ENCODE measurements at places on chromosomes 2 and 18. TPM values are rescaled to one million over a fixed set of nuclear protein-coding genes. Genes with fewer than 3 reads are reported as not detected.

DNA sequence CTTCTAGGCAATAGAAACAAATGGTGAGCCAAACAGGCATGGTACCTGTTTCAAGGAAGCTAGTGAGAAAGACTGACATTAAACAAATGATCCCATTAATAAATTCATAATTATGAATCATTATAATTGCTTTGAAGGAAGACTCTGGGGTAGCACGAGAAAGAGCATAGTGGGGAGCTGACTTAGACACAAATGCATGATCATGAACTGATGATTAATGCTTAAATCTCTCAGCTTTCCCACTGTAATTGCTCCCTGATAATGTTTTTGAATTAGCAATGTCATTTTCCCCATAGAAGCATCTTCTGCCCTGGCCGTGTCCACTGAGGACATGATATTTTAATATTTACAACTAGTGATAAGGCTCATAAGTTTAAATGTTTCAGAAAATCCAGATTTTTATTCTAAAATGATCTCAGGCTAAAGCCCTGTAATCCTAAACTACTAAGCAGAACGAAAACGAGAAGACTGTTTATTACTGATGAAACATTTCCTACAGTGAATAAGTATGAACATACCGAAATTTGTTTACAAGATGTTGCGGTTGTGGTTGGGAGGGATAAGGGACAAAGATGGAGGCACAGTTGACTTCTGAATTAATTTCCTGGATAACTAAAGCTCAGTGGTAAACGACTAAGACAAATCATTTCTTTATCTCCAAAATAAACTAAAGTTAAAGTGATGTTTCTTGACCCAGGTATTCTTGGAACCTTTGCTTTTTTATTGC, 47.3 kb upstream of the TACR1 start:
- DNase-seq: no peak
- H3K4me3 ChIP-seq: no peak overlapping the region
- H3K4me1 ChIP-seq: no peaks in the 10 kb centered on the region

DNA sequence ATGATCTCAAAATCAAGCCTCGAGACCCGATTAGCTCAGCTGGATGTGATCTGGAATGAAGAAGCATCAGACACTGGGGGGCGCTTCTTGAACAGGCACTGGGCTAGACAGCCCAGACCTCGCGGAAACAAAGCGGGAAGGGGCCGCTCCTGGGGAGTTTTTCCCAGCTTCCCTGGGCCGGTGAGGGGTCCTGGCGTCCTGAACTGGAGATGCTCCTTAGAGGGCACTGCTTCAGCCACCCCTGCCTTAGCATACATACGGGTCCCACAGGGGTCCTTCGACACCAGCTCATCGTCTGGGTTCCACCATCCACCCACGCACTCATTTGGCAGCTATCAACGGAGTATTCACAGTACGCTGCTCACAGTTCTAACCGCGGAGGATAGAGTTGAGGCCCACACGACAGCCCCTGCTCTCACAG, 146.7 kb downstream of the TSN start:
- no peak for DNase-seq
- H3K4me1 ChIP-seq: peaks cover 7% of the 10 kb centered on the region
- H3K27ac ChIP-seq: peak overlapping the region; percentile 41
- H3K36me3 ChIP-seq: no peaks in the 10 kb centered on the region

DNA sequence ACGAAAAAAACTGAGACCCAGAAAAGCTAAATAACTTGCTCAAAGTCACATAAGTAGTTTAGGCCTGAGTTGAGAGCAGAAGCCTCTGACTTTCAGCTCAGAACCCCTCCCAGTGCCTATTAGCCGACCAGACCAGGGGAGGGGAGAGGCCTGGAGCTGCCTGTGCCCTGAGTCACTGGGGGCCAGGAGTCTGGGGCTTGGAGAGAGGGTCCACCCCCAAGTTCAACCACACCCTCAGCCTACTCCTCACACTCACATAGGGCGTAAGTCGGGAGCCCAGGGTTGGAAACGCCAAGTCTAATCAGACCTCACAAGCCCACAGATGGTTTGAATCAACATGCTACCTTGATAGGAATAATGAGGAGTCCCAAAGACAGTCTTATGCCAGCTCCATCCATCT, 12.6 kb upstream of the PKDCC start:
- no peak overlapping the region for H3K27ac ChIP-seq
- peaks cover 15% of the 10 kb centered on the region for H3K27me3 ChIP-seq
- DNase-seq: no peak
- no peaks in the 10 kb centered on the region for H3K4me1 ChIP-seq

DNA sequence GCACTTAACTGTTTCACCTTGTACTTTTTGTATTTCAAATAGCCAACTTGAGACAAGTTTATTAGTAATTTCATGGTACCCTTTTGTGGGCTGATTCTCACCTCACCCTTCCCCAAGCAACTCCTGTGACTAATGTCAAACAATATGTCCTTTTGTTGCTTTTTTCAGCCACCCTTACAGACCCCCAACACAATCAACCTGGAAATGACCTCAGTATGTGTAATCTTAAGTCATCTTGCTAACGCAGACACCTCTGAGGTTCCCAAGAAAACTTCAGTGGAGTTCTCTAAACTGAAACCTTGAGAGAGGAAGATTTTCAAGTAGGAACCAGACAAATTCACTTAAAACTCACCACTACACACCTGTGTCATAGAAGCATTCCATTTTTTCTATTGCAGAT, 69.5 kb downstream of the KYNU start:
- H3K27me3 ChIP-seq: no peaks in the 10 kb centered on the region
- no peak overlapping the region for H3K27ac ChIP-seq
- peaks cover 9% of the 10 kb centered on the region for H3K4me1 ChIP-seq
- no peak for DNase-seq

The SH2D6 gene
- not detected for total RNA-seq

GRCh38 chr2:117858892-117859531, 44.5 kb downstream of the DDX18 start:
- H3K36me3 ChIP-seq: no peaks in the 10 kb centered on the region
- no peaks in the 10 kb centered on the region for H3K27me3 ChIP-seq
- no peak for DNase-seq
- no peak overlapping the region for H3K4me3 ChIP-seq

DNA sequence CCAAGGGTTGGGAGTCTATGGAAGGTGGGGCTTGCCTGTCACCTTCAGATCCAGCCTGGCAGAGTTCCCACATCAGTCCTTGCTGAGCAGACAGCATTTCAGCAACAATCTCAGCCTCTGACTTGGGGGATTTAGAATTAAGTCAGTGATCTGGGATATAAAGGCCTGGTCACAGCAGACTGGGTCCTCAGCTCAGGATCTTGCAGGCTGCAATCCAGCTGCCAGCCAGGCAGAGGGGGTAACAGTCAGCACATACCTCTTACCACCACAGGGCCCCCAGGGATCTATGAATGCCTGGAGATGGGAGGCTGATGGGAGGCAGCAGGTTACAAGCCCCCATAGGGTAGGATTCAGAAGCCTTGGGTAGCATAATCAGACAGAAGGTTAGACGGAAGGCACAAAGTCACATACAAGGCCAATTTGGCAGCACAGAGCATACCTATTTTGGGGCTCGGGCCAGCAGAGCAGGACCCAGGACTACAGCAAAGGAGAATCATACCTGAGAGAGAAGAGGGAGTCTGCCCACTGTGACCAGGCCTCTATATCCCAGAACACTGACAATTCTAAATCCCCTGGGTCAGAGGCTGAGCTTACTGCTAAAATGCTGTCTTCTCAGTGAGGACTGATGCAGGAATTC, 163.5 kb downstream of the MTCL1 start:
- DNase-seq: no peak

GRCh38 chr2:30775833-30776232, 31.4 kb downstream of the CAPN13 start:
- no peaks in the 10 kb centered on the region for H3K4me1 ChIP-seq
- H3K27me3 ChIP-seq: peaks cover 3% of the 10 kb centered on the region
- H3K4me3 ChIP-seq: no peak overlapping the region
- no peaks in the 10 kb centered on the region for H3K36me3 ChIP-seq
- no peak for DNase-seq
- H3K27ac ChIP-seq: no peak overlapping the region

The HTR2B gene
- total RNA-seq: 5.3 TPM

DNA sequence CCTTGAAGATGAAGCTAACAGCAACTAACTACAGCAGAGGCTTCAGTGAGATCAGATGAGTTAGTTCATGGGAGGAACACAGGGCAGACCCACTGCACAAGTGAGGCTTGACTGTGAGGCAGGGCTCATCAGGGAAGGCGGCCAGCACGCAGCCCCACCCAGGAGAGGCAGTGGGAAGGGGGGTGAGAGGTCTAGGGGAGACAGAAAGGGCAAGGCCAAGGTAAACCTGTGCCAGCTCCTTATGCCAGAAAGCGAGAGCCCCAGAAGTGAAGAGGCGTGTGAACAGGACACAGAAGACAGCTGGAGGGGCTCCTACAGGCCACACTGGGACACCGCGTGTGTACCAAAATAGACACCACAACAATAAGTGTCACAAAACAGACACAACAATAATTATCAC, 48.6 kb downstream of the ANO7 start:
- peaks cover 91% of the 10 kb centered on the region for H3K36me3 ChIP-seq
- peak; percentile 57 for DNase-seq
- H3K4me3 ChIP-seq: no peak overlapping the region
- no peaks in the 10 kb centered on the region for H3K4me1 ChIP-seq

The CYP26B1 gene
- total RNA-seq: under 0.01 TPM

DNA sequence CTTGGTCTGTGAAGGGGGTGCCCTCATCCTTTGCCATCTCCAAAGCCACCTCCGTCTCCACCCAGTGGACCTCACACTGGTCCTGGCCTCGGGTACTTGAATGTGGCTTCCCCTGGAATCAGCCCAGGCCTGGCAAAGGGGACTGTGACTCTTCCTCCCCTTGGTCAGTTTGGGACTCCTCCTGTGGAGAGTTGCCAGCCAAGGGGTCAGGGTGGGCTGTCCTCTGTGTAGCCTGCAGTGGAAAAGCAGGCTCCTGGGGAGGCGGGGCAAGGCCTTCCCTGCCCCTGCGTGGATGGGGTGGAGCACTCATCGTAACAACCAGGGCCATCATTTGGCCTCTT, 59.8 kb downstream of the INHBB start:
- no peaks in the 10 kb centered on the region for H3K4me1 ChIP-seq
- H3K27ac ChIP-seq: no peak overlapping the region

DNA sequence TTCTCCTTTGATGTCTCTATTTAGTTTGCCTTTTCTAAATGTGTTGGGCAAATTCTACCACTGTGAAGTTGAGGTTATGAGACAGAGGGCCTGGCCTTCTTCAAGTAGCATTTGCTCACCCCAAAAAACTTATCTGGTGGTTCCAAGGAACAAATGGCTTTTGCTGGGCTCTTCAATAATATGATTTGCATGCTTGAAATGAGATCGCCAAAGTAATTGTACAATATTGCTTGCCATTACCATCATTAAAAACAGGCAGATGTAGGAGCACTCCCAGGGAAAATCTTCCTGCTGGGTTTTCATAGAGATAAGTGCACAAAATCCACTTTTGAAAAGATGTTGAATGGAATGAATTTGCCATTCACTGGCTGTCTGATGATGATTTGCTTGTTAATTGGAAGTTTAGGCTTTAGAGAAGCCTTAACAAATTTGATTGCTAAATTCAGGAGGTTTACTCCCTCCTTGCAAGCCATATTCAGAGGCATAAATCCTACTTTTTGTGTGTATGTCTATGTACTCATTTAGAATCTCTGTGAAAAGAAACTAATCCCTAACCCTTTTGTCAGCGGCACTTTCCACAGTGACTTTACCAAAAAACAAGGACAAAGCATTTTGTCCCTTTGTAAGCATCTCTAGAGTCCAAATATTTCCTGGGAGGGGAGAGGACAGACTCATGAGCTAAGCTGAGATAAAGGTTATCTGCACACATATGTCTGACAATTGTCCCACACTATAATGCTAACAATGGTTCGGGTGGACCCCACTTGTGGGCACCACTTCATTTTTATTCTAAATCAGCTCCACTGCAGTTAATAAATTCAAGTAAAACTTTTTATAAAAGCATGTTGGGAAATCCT, 240.8 kb upstream of the PIK3C3 start:
- H3K36me3 ChIP-seq: no peaks in the 10 kb centered on the region
- H3K27me3 ChIP-seq: no peaks in the 10 kb centered on the region
- no peak overlapping the region for H3K27ac ChIP-seq
- no peaks in the 10 kb centered on the region for H3K4me1 ChIP-seq
- no peak for DNase-seq

The CWC22 gene
- 15.2 TPM for total RNA-seq

GRCh38 chr2:24026233-24026632, 16.3 kb downstream of the MFSD2B start:
- no peak overlapping the region for H3K27ac ChIP-seq
- H3K4me3 ChIP-seq: no peak overlapping the region
- peaks cover 27% of the 10 kb centered on the region for H3K36me3 ChIP-seq

DNA sequence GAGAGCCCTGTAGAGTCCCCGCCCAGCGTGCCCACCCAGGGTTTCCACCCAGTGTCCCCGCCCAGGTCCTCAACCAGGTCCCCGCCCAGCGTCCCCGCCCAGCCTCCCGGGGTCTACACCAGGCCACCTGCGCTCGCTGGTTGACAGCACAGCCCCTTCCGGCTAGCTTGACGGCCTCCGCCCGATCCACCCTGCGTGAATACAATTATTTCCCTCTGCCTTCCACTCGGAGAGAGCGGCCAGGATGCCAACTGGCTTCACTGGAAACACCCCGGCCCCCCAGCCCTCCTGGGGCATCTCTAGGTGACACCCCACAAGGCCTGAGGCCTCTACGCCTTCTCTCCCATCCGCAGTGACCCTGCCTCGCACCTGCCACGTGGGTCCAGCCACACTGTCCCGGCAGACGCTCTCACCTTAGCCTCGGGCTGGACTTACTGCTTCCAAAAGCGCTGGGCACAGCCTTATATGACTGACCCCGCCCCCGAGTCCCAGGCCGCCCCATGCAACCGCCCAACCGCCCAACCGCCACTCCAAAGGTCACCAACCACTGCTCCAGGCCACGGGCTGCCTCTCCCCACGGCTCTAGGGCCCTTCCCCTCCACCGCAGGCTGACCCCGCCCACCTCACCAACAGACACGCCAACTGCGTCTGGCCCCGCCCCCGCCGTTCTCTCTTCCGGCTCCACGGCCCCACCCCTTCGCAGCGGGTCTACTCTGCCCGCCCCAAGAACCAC, 188.1 kb downstream of the LAMA1 start:
- DNase-seq: no peak
- H3K36me3 ChIP-seq: no peaks in the 10 kb centered on the region
- H3K4me3 ChIP-seq: no peak overlapping the region
- H3K4me1 ChIP-seq: no peaks in the 10 kb centered on the region
- no peaks in the 10 kb centered on the region for H3K27me3 ChIP-seq
- no peak overlapping the region for H3K27ac ChIP-seq

The SLC4A5 gene
- 2.7 TPM for total RNA-seq

The AMER3 gene
- not detected for total RNA-seq

DNA sequence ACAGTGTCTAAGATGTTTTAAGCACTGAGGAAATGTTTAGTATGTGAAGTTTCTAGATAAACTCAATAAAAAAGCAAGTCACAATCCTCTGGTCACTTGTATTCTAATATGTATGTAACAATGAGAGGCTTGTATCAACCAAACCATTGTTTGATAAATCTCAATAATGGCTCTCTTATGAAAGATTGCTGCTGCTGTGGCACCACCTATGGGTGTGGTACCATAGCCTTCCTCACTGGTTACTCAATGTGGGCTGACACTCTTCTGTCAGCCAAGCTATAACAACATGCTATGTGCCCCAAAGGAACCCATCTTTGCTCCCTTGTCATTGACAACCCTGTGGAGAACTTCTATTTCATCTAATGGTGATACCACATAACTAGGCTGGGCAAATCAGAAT, 12.6 kb upstream of the RAB1A start:
- no peak overlapping the region for H3K4me3 ChIP-seq
- H3K27ac ChIP-seq: no peak overlapping the region
- peaks cover 12% of the 10 kb centered on the region for H3K27me3 ChIP-seq
- H3K36me3 ChIP-seq: no peaks in the 10 kb centered on the region
- no peak for DNase-seq

GRCh38 chr18:75607701-75608100, 180.2 kb upstream of the SMIM21 start:
- no peaks in the 10 kb centered on the region for H3K27me3 ChIP-seq
- no peaks in the 10 kb centered on the region for H3K4me1 ChIP-seq
- H3K27ac ChIP-seq: no peak overlapping the region
- no peaks in the 10 kb centered on the region for H3K36me3 ChIP-seq
- no peak overlapping the region for H3K4me3 ChIP-seq
